ENCODE measurements at places on chromosomes 6 and 20.

DNA sequence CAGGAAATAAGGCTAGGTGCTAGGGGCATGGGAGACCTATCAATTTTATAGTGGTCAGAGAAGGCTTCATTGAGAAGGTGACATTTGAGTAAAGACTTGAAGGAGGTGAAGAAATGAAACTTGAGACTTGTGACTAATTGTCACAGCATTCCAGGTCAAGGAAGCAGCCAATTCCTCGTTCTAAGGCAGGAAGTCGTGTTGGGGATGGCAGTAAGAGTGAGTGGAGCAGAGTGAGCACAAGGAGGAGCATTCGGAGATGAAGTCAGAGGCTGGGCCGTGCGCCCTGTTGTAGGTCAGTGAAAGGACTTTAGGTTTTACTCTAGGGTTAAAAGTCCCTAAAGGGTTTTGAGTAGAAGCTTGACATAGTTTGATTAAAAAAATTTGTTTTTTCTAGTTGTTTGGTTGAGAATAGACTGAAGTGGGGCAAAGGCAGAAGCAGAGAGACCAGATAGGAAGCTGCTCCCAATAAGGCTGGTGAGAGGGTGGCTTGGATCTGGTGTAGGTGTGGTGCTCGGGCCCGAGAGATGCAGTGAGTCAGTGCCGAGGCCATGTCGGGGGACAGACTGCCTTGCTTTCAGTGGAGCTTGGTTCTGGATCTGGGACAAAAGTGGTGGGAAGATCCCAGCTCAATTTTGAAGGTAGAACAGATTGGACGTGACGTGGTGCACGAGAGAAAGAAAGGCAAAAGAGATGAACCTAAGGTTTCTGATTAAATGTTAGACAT, 2.6 kb upstream of the RSPH3 start:
- no peak for DNase-seq

- DNase-seq, result no peak
These were observed 168.8 kb downstream of the BCAS1 start for GRCh38 chr20:53901497-53902096.

GRCh38 chr6:154447954-154448353, 62.5 kb downstream of the CNKSR3 start:
- no peak for DNase-seq

- no peak for DNase-seq
These were observed 30.4 kb downstream of the NTSR1 start for GRCh38 chr20:62739067-62739466.

DNA sequence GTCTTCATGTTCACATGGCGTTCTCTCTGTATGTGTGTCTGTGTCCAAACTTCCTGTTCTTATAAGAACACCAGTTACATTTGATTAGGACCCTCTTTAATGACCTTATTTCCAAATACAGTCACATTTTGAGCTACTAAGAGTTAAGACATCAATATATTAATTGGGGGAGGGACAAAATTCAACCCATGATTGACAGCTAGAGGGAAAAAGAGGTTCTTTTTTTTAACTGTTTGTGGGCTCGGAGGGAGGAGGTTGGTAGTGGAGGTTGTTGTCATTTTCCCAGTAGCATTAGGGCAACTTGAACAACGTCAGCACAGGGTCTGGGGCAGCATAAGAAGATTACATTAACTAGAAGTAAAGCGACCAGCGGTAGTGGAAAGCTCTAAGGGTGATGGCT, 2.3 kb upstream of the GMDS start:
- DNase-seq, result no peak

DNA sequence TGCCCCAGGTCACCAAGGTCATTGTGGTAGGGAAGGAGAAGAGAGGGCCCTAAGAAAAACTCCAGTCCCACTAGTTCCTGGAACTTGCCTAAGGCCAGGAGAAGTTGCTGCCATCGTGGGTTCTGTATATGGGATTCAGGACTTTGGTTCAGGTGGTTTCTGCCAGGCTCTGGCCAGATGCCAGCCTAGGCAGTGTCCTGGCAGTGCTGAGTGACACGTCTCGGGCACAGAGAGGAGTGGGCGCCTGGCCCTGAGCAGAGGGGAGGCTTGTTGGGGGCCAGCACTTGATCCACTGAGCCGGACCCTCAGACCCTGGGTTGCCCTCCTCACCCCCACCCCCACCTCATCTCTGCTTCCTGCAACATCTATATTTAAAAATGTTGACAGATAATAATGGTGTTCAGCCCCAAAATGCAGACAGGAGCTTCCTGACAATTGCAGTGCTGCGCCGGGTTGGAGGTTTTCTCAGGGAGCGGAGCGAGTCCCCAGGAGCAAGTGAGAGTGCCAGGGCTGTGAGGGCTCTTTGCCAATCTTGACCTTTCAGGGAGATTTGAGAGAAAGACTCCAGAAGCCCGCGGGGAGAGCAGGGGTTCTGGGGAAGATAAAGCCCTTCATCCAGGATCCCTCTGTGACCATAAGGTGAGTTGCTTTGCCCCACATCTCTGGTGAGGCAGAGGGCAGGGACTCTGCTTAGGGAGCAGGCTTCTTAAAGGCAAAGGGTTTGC, 71.9 kb downstream of the PHACTR3 start:
- DNase-seq, result no peak

DNA sequence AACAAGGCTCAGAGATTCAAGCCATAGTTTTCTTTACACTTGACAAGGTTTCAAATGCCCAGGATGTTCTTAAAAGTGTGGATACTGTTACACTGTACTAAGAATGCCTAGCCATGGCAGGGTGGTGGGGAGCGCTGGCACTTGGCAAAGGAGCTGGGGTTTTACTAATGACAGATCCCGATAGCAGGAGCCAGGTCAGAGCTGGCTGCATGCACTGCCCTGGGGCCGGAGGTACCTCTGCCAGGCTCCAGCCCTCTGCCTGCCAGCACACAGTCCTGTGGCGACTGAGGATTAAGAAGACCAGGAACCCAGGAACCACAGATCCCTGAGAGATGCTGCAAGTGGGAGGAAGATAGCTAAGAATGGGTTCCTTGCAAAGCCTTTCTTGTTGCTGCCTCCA, 260.3 kb downstream of the ALDH8A1 start:
- DNase-seq, result no peak

GRCh38 chr20:62818592-62819493, 2.0 kb downstream of the COL9A3 start:
- DNase-seq, result no peak

All from esophagus squamous epithelium (tissue), 5 donors.